ENCODE measurements at places on chromosomes 3 and 15.

DNA sequence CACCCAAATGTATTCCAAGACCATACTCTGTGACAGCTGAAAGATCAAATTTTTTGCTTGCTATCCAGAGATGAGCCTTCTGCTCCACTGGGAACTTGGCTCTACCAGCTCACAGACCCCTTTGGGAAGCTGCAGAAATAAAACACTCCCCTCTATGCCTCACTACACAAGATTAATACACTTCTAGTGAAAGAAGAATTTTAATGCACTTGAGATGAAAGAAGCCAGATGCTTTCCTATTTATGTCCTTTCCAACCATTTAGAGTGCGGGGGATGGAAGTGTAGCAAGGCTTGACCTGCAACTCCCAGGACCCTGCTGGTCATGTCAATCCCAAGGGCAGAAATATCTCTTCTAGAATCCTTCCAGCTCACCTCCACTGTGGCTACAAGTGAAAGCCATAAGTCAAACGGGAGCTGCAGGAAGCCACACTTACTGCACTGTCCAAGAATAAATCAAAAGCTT is 34.7 kb downstream of the ANXA2 start:
- DNase-seq: no peak

GRCh38 chr3:106401666-106402490 is 533.1 kb upstream of the CBLB start:
- no peak for DNase-seq

GRCh38 chr3:84547971-84548970 is 410.5 kb upstream of the CADM2 start:
- no peak for DNase-seq

DNA sequence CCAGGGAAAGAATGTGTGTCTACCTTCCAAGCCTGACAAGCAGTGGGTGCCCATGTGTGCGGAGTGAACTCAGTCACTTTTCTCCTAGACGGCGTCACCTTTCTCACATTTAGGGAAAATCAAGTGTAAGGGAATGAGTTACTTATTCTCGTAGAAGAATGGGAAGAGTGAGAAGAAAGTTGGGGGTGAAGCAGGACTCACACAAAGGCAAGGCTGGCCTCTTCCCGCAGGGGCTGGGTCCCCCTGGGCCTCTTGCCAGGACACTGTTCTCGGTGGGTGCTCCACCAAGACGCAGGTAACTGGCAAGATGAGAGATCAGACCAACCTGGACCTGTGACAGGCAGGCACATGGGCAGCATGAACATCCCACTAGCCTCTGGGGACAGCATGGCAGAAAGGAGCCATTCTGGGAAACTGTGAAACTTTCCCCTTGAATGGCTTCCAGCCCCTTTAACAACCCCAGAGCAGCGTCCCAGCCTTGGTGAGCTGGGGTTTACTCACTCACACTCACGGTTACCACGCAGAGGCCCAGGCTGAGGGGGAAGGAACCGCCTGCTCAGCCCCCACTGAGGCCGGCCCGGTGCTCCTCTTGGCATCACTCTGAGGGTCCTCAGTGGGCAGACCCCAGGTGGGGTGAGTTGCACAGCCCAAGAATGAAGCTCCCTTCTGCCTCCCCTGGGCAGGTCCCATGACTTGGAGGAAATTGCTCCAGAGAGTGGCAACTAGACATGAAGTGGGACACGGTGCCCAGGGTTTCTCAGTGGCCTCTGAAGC is 15.0 kb upstream of the SRP14 start:
- no peak for DNase-seq

DNA sequence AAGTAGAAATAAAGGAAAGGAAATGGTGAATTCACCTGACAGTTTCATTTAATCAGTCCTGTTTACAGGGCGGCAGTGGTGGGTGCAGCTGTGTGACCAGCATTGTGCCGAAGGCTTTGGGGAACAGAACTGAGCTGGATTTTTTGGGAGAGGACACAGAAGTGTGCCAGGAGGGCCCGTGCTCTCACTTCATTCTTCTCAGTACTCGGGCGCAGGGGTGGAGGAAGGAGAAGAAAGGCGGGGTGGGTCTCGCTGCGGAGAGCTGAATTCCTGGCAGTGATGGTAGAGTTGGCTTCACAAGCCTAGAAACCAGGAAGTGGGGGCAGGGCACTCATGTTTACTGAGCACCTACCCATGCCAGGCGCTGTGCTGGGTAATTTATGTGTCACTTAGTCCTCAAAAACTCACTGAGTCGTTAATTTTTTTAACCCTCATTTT is 64.6 kb downstream of the CRTC3 start:
- peak; percentile 80 for DNase-seq

DNA sequence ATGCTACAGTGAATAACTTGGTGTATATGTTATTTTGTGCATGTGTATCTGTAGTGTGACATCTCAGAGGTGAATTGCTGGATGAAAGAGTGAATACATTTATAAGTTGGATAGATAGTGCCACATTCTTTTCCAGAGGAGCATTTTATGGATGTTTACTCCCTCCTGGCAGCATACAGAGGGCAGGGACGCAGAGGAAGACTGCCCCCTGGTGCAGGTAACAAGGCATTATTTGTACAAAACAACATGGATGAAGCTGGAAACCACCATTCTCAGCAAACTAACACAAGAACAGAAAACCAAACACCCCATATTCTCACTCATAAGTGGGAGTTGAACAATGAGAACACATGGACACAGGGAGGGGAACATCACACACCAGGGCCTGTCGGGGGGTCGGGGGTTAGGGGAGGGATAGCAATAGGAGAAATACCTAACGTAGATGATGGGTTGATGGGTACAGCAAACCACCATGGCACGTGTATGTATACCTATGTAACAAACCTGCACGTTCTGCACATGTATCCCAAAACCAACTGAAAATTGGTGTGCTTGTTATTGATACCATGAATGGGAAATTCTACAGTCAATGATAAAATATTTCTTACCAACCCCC is 57.9 kb upstream of the CTXND1 start:
- DNase-seq: no peak

DNA sequence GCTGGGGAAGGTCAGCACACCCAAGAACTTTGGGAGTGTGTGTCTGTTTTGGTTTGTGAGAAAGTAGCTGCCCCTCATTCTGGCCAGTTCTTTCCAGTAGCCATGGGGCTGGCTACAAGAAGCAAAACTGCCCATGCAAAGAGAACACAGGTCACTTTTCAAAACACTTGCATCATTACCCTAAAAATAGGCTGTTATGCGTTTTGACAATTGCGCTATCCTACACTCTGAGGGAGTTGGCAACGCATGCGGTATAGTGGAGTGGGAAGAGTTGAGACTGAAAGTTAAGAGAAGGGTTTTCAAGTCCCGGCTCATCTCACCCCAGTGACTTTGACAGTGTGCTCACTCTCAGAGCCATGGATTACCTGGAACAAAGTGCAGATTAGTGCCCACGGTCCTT is 41.8 kb upstream of the MYZAP start:
- no peak for DNase-seq

- no peak for DNase-seq
These were observed 90.5 kb downstream of the MRPL46 start for GRCh38 chr15:88376574-88377174.

DNA sequence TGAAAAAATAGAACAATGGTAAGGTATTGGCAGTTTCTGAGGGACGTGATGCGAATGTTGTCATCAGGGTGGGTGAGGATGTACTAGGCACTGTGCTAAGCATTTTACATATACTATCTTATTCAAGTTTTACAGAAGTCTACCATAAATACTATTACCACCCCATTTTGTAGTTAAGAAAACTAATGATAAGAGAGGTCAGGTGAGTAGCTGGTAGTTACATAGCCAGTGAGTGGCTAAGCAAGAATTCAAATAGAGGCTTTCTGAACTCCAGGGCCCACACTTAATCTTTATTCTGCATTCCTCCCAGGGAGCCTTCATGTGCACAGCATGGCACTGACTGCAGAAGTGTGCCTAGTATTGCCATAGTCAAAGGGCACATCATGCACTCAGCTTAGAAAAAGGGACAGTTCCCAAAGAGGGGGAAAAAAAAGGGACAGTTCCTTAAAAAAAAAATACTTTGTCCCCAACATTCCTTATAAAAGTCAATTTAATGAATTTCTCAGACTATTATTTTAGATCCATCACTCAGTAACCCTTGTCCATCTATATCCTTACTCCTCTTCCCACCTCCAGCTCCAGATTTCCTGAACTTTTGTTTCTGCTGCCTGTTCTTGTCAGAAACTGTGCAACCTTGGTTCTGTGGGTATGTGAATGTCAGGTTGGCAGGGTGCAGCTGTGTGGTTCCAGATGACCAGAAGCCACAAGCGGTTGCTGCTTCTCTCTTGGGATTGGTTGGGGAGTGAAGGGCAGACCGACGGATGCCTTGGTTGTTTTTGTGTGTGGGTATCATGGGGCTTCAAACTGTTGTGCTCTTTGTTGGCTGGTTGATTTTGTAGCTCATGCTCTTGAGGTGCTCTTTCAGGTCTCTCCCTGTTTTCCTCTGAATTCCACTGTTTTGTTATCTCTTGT is 8.3 kb downstream of the MAPKBP1 start:
- DNase-seq: no peak

GRCh38 chr3:38392604-38393163 is 46.1 kb downstream of the XYLB start:
- no peak for DNase-seq

DNA sequence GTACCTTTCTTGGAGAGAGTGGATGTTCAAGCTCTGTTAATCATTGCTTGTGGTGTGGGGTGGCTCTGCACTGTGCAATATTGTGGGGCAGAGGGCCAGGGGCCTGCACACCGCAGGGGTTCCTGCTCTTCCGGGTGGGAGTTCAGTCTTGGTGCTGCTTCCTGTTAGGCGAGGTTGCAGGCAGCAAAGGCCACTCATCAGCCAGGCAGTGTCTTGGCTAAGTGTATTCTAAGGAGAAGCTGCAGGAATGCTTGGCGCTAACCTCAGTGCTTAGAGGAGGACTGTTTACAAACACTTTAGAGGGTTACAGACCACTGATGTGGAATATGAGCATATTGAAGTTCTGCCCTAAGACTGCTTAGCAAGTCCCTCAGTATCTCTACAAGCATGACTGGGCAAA is 81.7 kb downstream of the CEP63 start:
- DNase-seq: no peak

GRCh38 chr15:95825208-95825607 is 505.3 kb upstream of the NR2F2 start:
- DNase-seq: no peak

- no peak for DNase-seq
These were observed 144.2 kb upstream of the ARHGEF26 start for GRCh38 chr3:153976891-153977554.

- DNase-seq: no peak
These were observed 14.7 kb upstream of the SST start for GRCh38 chr3:187684880-187685279.

DNA sequence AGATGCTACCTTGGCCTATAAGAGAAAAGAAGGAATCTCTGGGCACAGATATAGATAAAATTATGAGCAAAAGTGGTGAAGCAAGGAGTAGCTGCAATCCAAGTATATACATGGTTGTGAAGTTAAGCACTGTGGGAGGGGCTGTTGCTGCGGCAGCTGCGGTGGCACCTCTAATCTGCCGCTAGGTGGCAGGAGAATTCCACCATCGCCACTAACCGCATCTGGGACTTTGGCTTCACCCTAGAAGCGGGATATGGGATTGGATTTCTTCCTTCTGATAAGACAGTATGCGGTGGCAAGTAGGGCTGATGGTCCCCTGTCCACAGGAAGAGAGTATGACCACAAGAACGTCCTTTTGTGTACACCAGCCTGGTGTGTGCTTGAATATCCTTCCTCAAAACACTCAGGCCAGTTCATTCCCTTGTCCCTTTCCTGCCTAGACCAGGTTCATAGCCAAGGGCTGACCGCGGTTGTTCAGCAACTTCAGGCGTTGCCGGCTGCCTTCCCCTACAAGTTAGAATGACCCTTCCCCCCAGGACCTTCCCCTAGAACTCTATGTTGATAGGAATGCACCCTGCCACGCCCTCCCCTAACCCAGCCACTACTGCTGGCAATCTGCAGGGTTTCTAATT is 5.1 kb downstream of the MAGEL2 start:
- DNase-seq: no peak

GRCh38 chr3:186790261-186790981 is 7.0 kb downstream of the EIF4A2 start:
- DNase-seq: no peak

DNA sequence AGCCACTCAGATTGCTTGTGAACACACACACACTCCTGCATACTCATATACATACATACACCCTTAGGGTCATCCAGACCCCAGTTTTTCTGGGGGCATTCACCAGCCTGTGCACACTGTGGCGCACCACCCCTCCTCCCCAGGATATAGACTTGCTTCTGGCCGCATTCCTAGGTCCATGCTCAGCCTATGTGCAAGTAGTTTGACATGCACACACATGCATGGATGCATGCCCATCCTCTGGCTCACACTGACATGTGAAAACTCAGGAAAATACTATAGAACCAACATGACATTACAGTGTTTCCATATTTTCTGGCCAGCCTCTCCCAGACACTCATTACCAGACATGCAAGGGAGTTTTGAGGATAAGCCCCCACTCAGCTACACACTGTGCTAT is 79.3 kb upstream of the POLG start:
- DNase-seq: no peak

DNA sequence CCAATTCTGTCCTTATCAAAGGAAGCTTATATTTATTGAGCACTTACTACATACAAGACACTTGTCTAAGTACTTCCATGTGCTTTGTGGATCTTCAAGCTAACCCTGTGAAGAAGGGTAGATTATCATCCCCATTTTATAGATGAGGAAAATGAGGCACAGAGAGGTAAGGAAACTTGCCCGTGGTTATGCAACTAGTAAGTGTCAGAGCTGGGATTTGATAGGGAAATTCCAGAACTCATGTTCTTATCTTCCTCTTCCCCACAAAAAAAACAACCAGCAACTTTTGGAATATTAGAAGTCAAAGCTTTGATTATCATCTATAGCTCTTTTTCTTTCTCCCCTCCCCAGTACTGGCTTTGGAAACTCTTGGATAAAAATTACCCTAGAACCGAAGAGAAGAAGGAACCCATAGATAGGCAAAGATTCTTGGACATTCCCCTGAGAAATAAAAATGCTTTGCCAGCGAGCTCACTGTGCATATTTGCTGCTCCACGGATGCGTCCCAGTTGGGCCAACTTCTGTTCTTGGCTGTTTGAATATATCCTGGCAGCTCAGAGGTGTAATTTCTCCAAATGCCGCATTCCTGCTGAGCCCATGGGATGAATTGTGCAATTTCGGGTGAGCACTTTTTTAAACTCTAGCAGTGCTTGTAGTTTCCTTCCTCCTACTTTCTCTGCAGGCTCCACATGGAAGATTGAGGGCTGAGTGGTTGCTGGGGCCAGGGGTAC is 591.5 kb upstream of the CFAP20DC start:
- DNase-seq: no peak

- no peak for DNase-seq
These were observed 8.8 kb downstream of the NUSAP1 start for GRCh38 chr15:41341519-41341918.

- DNase-seq: no peak
These were observed 24.5 kb downstream of the NIPA1 start for GRCh38 chr15:22810853-22811338.
